ENCODE measurements at places on chromosomes 2 and 18. TPM values are rescaled to one million over a fixed set of nuclear protein-coding genes. Genes with fewer than 3 reads are reported as not detected.

Gene SKA1
- 0.24 TPM for total RNA-seq

Gene KHK
- total RNA-seq, result 5.7 TPM

Gene LRRC30
- total RNA-seq, result not detected

Gene ERMN
- 0.52 TPM for total RNA-seq

Gene STAT4
- total RNA-seq, result 2.5 TPM

Gene FAM228A
- 1.1 TPM for total RNA-seq

Gene GKN2
- total RNA-seq, result not detected

Gene FLACC1
- 2.4 TPM for total RNA-seq

Gene FEV
- not detected for total RNA-seq

Gene UGT1A7
- total RNA-seq, result not detected

Gene CCDC178
- total RNA-seq, result 0.97 TPM

Gene AQP4
- not detected for total RNA-seq

Gene BIN1
- 84.8 TPM for total RNA-seq

Gene FAM110C
- total RNA-seq, result 1.3 TPM

Gene KATNAL2
- 3.9 TPM for total RNA-seq

Gene HOXD3
- total RNA-seq, result 10.9 TPM

Gene EFR3B
- 1.7 TPM for total RNA-seq

Gene RAD51AP2
- not detected for total RNA-seq

Gene ASB18
- not detected for total RNA-seq

Gene MC4R
- total RNA-seq, result not detected

All from posterior vena cava (tissue), 2 donors.